ENCODE measurements at places on chromosomes 4 and X.

- no peak for DNase-seq
- H3K27ac ChIP-seq: no peak overlapping the region
- no peaks in the 10 kb centered on the region for H3K27me3 ChIP-seq
- H3K4me3 ChIP-seq: no peak overlapping the region
These were observed 41.1 kb downstream of the CASP6 start for GRCh38 chr4:109662116-109662515.

DNA sequence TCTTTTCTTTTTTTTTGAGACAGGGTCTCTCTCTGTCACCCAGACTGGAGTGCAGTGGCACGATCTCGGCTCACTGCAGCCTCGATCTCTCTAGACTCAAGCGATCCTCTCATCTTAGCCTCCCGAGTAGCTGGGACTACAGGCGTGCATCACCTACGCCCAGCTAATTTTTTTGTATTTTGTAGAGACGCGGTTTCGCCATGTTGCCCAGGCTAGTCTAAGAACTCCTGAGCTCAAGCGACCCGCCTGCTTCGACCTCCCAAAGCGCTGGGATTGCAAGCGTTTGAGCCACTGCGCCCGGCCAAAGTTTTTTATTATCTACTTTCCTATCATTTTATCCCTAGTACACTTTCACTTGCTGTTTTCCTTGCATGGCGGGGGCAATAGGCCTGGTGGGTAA is 1.4 kb downstream of the UBA6 start:
- H3K4me3 ChIP-seq: peak overlapping the region; percentile 97
- H3K27ac ChIP-seq: peak overlapping the region; percentile 92
- no peaks in the 10 kb centered on the region for H3K27me3 ChIP-seq
- H3K4me1 ChIP-seq: peaks cover 40% of the 10 kb centered on the region
- peaks cover 10% of the 10 kb centered on the region for H3K36me3 ChIP-seq

DNA sequence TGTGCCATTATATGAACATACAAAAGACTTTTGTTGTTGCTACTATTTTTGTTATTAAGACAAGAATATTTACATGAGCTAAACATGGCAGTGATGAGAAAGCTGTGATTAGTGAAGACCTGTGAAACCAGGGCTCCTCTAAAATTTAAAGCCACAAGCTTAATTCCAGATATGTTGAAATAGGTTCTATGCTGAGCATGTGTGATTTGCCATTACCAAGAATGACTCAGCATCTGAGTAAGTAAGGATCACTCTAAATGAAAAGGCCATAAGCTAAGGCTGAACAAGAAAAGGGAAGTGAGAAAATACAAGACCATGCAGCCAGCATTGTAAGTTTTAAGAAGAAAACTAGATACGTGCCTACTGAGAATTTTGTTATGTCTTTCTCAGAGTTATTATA is 75.9 kb upstream of the CAMK2D start:
- H3K27ac ChIP-seq: no peak overlapping the region
- no peak for DNase-seq
- peaks cover 10% of the 10 kb centered on the region for H3K27me3 ChIP-seq
- H3K36me3 ChIP-seq: peaks cover 3% of the 10 kb centered on the region

- no peak overlapping the region for H3K27ac ChIP-seq
- peaks cover 12% of the 10 kb centered on the region for H3K4me1 ChIP-seq
- peaks cover 8% of the 10 kb centered on the region for H3K36me3 ChIP-seq
- H3K27me3 ChIP-seq: no peaks in the 10 kb centered on the region
These were observed 9.0 kb downstream of the MPC1L start for GRCh38 chrX:40632199-40632598.

- peaks cover 51% of the 10 kb centered on the region for H3K27me3 ChIP-seq
- peaks cover 6% of the 10 kb centered on the region for H3K36me3 ChIP-seq
- peaks cover 11% of the 10 kb centered on the region for H3K4me1 ChIP-seq
- peak within 1 kb of the TSS; percentile 84 for H3K4me3 ChIP-seq
These were observed at the start of gene DCHS2 for GRCh38 chr4:154491341-154492271. TSS of gene DCHS2 (minus strand) at chr4:154491799. CDS start at chr4:154491355, 444 bp downstream.

DNA sequence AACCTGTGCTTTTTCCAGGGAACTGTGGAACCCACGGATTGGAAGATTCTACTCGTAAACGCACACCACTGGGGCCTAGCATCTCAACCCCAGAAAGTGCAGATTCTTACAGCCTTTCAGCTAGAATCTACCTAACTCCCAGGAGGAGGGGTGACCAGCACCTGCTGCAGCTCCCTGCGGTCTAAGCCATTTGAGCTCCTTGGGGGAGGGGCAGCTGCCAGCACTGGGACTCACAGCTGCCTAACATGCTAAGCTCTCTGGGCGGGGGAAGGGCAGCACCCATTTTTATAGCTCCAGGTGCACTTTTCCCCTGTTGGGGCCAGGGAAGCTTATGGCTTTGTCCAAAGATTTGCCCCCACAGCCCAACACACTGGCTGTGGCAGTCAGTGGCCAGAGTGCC is 595.7 kb upstream of the EPHA5 start:
- no peaks in the 10 kb centered on the region for H3K4me1 ChIP-seq
- no peak overlapping the region for H3K4me3 ChIP-seq
- H3K27me3 ChIP-seq: no peaks in the 10 kb centered on the region
- H3K27ac ChIP-seq: no peak overlapping the region
- no peak for DNase-seq
- H3K36me3 ChIP-seq: no peaks in the 10 kb centered on the region

- no peaks in the 10 kb centered on the region for H3K4me1 ChIP-seq
- no peaks in the 10 kb centered on the region for H3K27me3 ChIP-seq
- no peaks in the 10 kb centered on the region for H3K36me3 ChIP-seq
- no peak overlapping the region for H3K4me3 ChIP-seq
- DNase-seq: no peak
- H3K27ac ChIP-seq: no peak overlapping the region
These were observed 577 bp downstream of the BGN start for GRCh38 chrX:153495362-153495751.

DNA sequence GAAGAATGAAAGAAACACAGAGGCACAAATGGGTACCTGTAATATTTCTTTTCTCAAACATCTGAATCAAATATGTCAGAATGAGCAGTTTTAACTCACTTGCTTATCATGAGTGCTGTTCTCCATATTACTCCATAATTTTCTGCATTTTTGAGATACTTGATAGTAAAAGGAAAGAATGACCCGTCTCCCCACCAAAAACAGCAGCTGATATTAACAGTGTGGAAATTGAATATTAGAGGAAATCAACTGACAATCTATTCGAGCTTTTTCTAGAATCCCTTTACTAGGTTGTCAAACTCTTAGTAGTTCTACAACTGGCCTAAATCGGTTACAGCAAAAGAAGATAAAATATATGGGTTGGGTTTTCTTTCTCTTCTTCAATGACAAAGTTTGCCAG is 49.9 kb upstream of the HELT start:
- no peak for DNase-seq
- H3K36me3 ChIP-seq: peaks cover 2% of the 10 kb centered on the region
- peak overlapping the region; percentile 95 for H3K27ac ChIP-seq
- peaks cover 6% of the 10 kb centered on the region for H3K27me3 ChIP-seq
- H3K4me3 ChIP-seq: peak overlapping the region; percentile 79

DNA sequence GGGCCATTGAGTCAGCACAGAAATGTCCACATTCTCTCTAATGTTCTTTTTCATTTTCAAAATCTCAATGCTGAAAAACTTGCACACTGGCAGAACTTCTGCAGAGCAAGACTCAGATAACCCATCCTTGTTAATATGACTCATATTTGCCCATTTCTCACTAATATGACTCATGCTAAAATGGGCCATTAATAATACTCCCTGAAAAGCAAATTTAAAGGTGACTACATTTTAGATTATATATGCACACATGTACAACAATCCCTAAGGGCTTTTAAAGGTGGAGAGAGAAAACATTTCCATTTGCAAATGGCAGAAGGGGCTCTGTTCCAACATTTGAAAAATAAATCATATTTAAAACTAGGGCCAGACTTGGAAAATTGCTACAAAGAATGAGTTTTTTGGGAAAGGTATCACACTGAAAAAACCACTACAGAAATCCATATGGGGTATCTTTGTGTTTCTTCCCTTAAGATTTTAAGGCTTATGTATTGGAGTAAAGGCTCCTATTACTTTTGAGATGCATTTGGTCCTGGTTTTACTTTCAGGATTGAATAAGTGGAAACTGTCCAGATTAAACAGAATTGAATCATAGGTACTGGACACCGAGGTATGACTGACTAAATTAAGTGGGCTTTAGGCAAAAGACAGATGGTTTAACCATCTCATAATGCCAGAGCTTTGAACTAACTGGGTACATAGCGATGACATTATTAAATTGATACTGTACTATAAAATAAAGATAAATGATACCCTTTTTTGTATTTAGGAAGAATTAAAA is 30.0 kb downstream of the TLR2 start:
- no peak overlapping the region for H3K4me3 ChIP-seq
- H3K36me3 ChIP-seq: no peaks in the 10 kb centered on the region
- H3K4me1 ChIP-seq: peaks cover 3% of the 10 kb centered on the region
- H3K27ac ChIP-seq: no peak overlapping the region
- no peaks in the 10 kb centered on the region for H3K27me3 ChIP-seq
- no peak for DNase-seq

GRCh38 chr4:32030406-32030805 is 1310.2 kb downstream of the PCDH7 start:
- H3K27ac ChIP-seq: no peak overlapping the region
- H3K4me3 ChIP-seq: no peak overlapping the region
- no peak for DNase-seq
- no peaks in the 10 kb centered on the region for H3K27me3 ChIP-seq
- no peaks in the 10 kb centered on the region for H3K4me1 ChIP-seq

DNA sequence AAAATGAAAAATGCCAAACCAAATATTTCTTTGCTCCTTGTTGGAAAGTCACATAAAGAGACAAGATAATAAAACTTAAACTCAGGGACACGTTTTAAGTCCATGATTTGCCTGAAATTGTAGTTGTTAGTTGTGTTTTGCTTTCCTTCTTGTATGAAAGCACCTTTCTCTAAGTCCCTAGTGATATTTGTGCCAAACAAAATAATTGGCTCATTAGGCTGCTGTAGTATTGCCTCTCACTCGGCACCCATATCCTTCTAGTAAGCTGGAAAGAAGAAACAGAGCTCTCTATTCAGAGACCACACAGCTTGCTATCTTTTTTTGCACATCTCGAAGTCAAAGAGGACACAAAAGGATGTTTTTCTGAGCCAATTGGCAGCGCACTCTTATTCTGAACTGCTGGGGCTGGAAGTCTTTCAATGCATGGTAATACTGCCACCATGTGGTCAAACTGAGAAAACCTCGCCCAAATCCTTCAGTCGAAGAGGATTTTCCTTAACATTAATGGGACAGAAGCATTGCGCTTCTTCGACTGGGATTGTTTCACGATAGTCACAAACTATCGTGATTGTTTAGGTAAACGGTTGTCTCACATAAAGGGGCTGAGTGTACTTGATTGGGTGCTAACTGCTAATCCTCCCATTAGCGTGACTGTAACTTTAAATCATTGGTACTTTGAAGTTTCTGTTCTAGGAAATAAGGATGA is 571.9 kb upstream of the LCORL start:
- peaks cover 6% of the 10 kb centered on the region for H3K4me1 ChIP-seq
- H3K4me3 ChIP-seq: peak overlapping the region; percentile 25
- no peak overlapping the region for H3K27ac ChIP-seq

DNA sequence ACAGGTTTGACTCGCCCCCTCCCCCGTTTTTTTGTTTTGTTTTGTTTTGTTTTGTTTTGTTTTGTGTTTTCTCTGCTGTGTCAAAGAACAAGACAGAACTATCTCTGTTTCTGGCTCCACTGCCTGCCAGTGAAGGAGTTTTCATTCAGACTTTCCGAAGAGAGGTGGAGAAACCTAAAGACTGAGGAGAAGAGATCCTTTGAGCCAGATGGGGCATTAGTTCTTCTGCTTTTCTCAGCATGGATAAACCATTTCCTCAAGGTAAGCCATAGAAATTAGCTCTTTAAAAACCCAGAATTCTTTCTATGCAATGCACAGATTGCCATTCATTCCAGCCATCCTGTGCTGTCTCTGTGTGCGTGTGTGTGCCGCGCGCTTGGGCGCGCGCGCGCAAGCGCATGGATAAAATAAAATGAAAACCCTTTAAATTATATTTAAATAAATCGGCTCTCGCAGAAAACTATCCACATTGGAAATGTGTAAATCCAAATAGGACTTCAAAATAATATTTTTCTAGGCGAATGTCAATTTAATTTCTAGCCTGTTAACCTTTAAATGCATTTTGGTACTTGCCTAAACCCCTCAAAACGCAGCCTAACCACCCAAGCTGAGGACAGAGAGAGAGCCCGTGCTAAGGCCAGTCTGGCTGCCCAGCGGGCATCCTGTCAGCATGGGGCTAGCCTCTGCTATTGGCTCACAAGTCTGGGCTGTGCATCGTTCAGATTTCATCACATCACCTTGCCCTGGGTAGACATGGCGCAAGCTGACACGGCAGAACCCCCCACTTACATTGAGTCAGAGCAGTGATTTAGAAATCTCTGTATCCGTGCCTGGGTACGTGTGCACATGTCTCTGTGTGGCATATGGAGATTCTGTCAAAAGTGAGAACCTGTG is 113.0 kb upstream of the VAMP7 start:
- H3K4me3 ChIP-seq: peak overlapping the region; percentile 87
- no peak for DNase-seq
- H3K36me3 ChIP-seq: no peaks in the 10 kb centered on the region
- no peaks in the 10 kb centered on the region for H3K27me3 ChIP-seq
- H3K4me1 ChIP-seq: peaks cover 3% of the 10 kb centered on the region

DNA sequence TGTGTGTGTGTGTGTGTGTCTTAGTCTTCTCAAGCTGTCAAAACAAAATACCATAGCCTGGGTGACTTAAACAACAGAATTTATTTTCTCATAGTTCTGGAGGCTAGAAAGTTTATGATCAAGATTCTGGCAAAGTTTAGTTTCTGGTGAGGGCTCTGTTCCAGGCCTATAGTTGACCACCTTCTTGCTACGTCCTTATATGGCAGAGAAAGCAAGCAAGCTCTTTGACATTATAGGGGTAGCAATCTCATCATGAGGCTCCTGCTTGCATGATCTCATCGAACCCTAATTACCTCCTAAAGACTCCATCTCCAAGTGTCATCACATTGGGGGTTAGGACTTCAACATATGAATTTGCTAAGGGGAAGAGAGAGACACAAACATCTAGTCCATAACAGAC is 6.9 kb upstream of the AFP start:
- no peaks in the 10 kb centered on the region for H3K4me1 ChIP-seq
- no peak overlapping the region for H3K4me3 ChIP-seq
- H3K36me3 ChIP-seq: no peaks in the 10 kb centered on the region
- no peak overlapping the region for H3K27ac ChIP-seq
- H3K27me3 ChIP-seq: peaks cover 15% of the 10 kb centered on the region

DNA sequence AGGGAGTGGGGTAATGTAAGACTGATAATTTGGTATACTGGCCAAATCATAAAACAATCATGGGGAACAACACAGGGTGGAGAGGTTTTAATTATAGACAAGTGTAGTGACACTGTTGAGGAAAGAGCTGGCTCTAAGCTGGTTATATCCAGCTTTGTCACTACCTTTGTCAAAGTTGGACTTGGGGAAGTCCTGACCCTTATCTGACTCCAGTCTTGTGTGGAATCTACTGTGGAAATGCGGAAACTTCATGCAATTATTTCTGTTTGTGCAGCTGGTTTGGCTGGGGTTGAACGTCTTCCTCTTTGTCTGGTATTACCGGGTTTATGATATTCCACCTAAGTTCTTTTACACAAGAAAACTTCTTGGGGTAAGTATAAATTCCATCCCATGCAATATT is 2.0 kb downstream of the CYBB start:
- no peak overlapping the region for H3K4me3 ChIP-seq
- H3K36me3 ChIP-seq: no peaks in the 10 kb centered on the region
- no peak for DNase-seq
- no peak overlapping the region for H3K27ac ChIP-seq
- H3K4me1 ChIP-seq: peaks cover 14% of the 10 kb centered on the region
- no peaks in the 10 kb centered on the region for H3K27me3 ChIP-seq

All from T-helper 17 cell (primary cell).